ENCODE measurements at places on chromosomes 1 and 21. TPM values are rescaled to one million over a fixed set of nuclear protein-coding genes. Genes with fewer than 3 reads are reported as not detected.
A peak's percentile ranks its signal among the peaks of the same experiment; 100 is the strongest.

DNA sequence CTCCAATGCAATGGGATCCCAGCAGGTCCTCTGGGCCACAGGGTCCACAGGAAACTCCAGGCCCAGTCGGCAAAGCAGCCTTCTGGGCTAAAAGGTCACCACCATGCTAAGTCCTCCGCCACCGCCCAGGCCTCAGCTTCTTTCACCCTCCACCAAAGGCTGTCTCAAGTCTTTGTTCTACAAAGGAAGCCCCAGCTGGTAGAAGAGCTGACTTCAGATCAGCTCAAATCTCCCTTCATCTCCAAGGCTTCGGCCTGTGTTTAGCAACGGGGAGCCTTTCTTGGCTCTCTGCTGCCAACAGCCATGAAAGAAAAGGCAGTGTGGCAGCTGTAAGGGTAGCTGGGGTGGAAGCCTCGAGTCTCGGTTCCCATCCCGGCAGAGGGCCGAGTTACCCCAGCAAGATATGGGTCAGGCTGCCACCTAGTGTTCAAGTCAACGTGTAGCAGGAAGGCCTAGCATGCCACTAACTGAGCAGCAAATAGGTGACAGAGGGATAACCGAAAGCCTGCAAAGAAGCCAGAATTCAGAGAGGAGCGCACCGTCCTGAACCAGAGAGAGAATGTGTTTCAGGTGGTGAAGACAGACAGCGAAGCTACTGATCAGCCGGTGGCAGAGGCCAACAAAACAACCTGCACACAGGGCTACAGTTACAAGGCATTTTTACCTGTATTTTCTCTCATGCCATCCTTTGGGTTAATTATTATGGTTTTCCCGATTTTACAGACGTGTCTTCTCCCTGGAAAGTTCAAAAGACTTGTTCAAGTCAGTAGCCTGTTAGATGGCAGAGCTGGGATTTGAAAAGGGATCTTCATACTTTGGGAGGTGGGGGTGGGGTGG, 26.8 kb upstream of the CRNN start:
- H3K4me1 ChIP-seq = no peaks in the 10 kb centered on the region
- H3K27me3 ChIP-seq = no peaks in the 10 kb centered on the region
- no peak for DNase-seq
- no peak overlapping the region for H3K4me3 ChIP-seq

Gene ARID1A
- total RNA-seq = 121 TPM

- H3K36me3 ChIP-seq = no peaks in the 10 kb centered on the region
- peak; percentile 53 for DNase-seq
- H3K4me3 ChIP-seq = no peak overlapping the region
- H3K27ac ChIP-seq = no peak overlapping the region
These were observed 277.0 kb downstream of the PTPRU start for GRCh38 chr1:29513357-29513756.

DNA sequence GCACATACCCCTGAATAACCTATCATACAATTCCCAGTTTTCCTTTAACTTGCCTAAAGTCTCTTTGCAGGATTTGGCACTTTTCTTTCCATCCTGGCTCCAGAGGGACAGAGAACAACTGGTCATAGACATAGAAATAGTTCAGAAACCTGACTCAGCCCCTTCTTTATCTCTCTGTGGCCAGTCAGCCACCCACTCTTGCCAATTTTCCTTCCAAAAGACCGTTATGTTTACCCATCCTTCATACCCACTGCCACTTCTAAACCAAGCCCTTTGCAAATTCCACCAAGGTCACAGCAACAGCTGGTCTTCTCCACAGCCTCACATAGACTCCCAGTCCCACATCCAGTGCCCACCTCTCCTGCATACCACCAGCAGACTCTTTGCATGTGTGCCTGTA, 127.2 kb upstream of the FGGY start:
- no peaks in the 10 kb centered on the region for H3K36me3 ChIP-seq
- no peak overlapping the region for H3K4me3 ChIP-seq
- peaks cover 16% of the 10 kb centered on the region for H3K4me1 ChIP-seq
- no peak overlapping the region for H3K27ac ChIP-seq
- H3K27me3 ChIP-seq = no peaks in the 10 kb centered on the region

DNA sequence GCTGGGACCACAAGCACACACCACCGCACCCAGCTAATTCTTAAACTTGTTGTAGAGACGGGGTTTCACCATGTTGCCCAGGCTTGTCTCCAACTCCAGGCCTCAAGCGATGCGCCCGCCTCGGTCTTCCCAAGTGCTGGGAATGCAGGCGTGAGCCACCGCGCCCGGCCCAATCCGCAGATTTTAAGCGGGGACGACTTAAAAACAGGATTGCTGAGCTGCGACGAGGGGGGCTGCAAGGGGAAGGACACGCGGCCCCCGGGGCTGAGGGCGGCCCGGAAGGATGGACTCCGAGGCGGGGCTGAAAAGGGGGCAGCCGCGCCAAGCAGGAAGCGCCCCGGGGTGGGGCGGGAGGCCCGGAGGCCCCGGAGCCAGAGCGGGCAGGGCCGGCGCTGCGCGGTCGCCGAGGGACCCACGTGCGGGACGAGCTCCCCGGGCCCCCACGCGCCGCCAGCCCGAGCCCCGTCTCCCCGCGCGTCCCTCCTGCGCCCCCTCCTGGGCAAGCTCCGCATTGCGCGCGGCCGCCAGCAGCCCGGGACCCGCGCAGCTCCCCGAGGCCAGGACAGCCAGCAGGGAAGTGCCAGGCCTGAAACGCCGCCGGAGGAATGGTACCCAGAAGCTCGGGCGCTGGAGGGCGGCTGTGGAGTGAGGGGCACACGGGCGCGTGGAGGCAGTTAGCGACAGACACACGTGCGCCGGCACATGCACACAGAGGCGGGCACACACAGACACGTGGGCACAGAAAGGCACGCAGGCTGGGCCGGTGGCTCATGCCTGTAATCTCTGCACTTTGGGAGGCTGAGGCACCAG, 5.5 kb upstream of the PRKCZ start:
- DNase-seq = peak; percentile 90
- no peak overlapping the region for H3K27ac ChIP-seq
- H3K27me3 ChIP-seq = peaks cover 29% of the 10 kb centered on the region
- H3K36me3 ChIP-seq = no peaks in the 10 kb centered on the region

GRCh38 chr1:221777431-221778072, 35.7 kb upstream of the DUSP10 start:
- no peaks in the 10 kb centered on the region for H3K4me1 ChIP-seq
- no peak for DNase-seq
- H3K27ac ChIP-seq = no peak overlapping the region
- H3K27me3 ChIP-seq = no peaks in the 10 kb centered on the region
- H3K36me3 ChIP-seq = no peaks in the 10 kb centered on the region

DNA sequence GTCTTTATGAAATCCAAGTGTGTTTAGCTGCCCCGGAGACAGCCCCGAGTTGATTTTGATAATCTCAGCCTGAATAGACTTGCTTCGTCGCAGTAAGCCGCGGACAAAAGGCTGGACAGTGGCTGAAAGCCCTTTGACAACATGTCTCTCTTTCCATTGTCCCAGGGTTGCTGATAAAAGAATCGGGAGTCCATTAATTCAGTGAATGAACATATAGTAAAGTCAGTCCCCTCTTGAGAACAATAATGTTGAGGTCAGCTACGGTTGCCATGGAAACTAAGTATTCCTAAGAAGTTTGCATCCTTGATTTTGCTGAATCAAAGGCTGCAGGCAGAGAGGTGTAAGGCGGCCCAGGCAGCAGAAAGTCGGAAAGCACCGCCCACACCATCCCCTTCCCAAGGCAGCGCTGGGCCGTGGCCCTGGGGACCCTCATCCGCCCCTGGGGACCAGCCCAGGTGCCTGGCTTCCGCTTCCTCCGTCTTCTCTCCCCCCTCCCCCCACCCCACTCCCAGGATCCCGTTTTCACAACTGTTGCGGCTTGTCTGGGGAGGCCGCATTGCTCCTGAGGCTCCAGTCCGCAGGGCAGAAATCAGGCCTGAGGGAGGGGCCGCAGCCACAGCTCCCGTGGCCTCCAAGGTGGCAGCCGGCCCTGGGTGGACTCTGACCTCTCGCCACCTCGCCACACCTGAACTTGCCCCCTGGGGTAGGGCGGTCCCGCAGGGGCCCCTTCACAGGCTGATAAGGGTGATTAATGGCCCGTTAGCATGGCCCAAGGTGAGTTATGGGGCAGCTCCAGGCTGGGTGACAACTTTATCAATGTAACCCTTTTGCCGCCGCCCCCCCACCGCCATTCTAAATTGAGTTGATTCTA, 180.9 kb downstream of the PRDM16 start:
- H3K27ac ChIP-seq = peak overlapping the region; percentile 81
- peak overlapping the region; percentile 22 for H3K4me3 ChIP-seq
- no peaks in the 10 kb centered on the region for H3K36me3 ChIP-seq
- no peak for DNase-seq

GRCh38 chr1:44543786-44544185, 130.5 kb downstream of the TMEM53 start:
- H3K27me3 ChIP-seq = peaks cover 82% of the 10 kb centered on the region
- peaks cover 33% of the 10 kb centered on the region for H3K4me1 ChIP-seq
- DNase-seq = no peak
- H3K27ac ChIP-seq = no peak overlapping the region
- H3K36me3 ChIP-seq = no peaks in the 10 kb centered on the region
- no peak overlapping the region for H3K4me3 ChIP-seq

Gene CFHR1
- not detected for total RNA-seq

DNA sequence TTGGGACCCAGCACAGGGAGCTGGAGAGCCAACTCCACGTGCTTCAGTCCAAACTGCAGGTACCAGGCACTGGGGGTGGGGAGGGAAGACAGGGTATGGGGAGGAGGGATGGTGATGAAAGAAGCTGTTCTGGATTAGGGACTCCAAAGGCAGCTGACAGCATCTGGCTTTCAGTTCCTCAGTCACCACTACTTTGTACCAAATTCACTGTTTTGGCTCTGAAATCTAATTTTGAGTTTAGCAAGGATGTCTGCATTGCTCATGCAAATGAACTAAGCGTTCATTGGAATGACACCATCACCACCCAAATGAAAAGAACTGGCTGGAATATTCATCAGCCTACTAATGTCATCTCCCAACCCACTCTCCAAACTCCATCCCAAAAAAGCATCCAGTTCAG, 8.7 kb downstream of the C1orf74 start:
- H3K27me3 ChIP-seq = peaks cover 9% of the 10 kb centered on the region
- no peak for DNase-seq
- peaks cover 11% of the 10 kb centered on the region for H3K4me1 ChIP-seq
- H3K4me3 ChIP-seq = no peak overlapping the region
- H3K27ac ChIP-seq = no peak overlapping the region

DNA sequence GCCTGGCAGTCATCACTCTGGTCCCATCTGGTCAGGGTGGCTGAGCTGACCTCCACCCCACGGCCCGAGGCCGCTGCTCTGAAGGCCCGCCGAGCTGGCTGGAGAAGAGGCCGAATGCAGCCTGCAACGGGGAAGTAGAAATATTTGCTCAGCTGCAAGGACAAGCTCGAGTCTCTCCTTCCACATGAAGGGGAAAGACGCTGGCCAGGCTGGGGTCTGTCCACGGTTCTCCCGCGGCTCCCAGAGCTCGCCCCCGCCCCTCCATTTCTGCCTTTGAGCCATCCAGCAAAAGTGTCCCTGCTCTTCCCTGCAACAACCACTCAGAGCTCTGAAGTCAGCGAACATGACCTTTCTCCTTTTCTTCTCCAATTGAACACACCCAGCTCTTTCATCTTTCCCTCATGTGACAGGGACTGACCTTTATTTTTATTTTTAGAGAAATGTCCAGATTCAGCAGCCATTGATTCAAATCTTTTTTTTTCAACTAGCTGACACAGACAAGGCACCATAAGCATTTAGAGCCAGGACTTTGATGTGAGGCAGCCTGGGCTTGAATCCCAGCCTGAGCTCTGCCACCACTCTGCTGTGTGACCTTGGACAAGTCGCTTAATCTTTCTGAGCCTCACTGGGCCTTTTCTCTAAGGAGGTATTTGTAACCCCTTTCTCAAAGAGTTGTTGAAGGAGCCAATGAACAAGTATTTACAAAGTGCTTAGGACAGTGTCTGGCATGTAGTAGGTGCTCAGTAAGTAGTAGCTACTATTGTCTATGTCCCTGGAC, 149.3 kb upstream of the WNT4 start:
- peaks cover 18% of the 10 kb centered on the region for H3K4me1 ChIP-seq
- no peak overlapping the region for H3K27ac ChIP-seq
- no peaks in the 10 kb centered on the region for H3K36me3 ChIP-seq
- H3K27me3 ChIP-seq = no peaks in the 10 kb centered on the region
- DNase-seq = no peak

DNA sequence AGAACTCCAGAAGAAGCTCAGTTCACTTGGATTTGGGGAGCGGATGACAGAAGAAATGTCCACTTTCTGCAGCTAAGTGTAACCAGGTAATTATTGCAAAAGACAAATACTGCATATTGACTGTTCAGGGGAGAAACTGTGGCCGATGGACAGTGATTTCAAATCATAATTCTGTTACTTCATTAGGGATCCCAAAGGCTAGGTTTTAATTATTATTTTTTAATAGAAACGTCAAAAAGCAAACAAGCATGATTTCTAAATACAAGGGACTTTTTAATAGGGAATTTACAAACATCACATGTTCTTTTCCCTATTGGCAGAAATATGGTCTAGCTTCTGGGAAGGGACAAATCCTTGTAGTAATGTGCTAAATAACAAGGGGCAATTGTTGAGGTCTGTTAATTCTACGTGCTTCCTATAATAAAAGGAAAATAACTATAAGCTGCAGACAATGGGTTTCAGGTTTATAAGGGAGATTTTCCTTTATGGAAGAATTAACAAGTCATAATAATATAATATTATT, 15.5 kb downstream of the DIPK1A start:
- DNase-seq = no peak
- H3K27ac ChIP-seq = no peak overlapping the region
- no peak overlapping the region for H3K4me3 ChIP-seq
- H3K36me3 ChIP-seq = no peaks in the 10 kb centered on the region
- H3K27me3 ChIP-seq = no peaks in the 10 kb centered on the region

Gene C2CD4D
- total RNA-seq = 0.43 TPM

DNA sequence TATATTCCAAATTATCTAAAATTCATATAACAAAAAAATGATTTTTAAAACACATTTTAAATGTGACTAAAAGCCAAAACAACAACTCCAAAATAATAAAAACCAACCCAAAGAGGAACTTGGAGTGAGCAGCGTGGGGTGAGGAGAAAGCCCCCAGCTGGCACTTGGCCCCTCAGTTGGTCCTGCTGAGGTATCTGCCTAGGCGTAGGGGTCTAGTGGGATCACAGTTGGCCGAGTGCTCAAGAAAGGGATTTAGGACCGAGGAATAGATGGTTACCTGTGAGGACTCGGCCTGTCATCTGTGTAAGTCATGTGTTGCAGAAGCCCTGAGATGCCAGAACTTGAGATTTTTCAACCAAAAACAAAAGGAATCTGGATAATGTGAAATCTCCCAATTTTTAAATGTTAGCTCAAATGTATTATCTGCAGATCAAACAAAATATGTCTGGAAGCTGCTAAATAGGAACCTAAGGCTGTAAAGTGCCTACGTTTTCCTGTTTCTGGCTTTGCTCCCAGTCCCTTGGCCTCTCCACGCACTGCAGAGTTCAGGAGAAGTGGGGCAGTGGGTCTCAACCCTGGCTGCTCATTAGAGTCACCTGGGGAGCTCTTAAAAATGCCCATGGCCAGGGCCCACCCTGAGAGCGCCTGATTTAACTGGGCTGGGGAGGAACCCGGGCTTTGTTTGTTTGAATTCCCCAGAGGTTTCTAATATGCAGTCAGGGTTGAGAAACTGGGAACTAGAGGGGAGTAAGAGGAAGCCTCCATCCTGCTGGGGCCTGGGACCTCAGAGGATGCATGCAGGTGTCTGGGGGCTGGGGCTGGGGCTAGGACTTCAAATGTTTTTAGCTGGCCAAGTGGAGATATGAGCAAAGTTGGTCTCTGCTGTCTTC, 38.5 kb upstream of the LDLRAP1 start:
- H3K4me1 ChIP-seq = peaks cover 30% of the 10 kb centered on the region
- H3K27me3 ChIP-seq = no peaks in the 10 kb centered on the region
- H3K27ac ChIP-seq = peak overlapping the region; percentile 55
- peaks cover 6% of the 10 kb centered on the region for H3K36me3 ChIP-seq
- no peak overlapping the region for H3K4me3 ChIP-seq
- no peak for DNase-seq

- peaks cover 44% of the 10 kb centered on the region for H3K4me1 ChIP-seq
- H3K27me3 ChIP-seq = no peaks in the 10 kb centered on the region
- DNase-seq = no peak
- H3K36me3 ChIP-seq = peaks cover 3% of the 10 kb centered on the region
These were observed 15.2 kb upstream of the SRP9 start for GRCh38 chr1:225762444-225762843.
